ENCODE measurements at places on chromosomes 12 and 14.

- no peak for DNase-seq
Observed at GRCh38 chr12:53191885-53192530, 11.3 kb upstream of the CSAD start.

DNA sequence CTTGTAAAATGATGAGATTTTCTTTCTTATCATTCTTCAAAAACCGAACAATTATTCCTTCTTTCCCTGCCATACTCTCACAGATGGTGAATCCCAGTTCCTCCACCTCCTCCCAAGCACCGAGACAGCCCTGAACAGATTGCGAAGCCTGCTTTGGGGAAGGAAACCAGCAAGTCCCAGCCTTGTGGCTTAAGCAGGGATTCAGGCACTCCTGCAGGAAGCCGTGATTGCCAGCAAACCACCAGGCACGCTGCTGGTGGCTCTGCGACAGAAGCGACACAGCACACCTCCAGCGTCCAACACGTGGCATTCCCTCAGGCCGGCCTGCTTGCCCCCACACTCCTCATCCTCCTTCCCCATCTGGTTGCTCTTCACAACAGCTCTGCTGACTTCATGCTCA is 237.7 kb downstream of the GXYLT1 start:
- DNase-seq: no peak

GRCh38 chr12:15733136-15733535 is 56.1 kb downstream of the EPS8 start:
- no peak for DNase-seq

GRCh38 chr14:103504991-103505565 is 17.6 kb downstream of the CKB start:
- DNase-seq: no peak

DNA sequence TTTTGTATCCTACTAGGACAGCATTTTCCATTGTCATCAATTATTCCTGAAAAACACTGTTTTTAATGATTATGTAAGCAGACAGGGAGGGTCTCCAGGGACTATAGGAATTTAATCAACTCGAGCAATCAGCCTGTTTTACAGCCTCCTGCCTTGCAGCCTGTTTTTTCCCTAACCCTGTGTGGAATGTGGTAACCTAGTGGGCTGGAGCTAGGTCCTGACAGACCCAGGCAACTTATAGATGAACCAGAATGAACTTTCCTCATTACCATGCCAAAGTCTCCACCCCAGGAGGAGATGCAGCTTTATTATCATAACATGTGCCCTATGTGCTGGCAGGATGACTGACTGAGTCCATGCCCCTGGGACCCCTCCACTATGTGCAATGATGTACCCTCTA is 375.1 kb downstream of the BMP4 start:
- no peak for DNase-seq

DNA sequence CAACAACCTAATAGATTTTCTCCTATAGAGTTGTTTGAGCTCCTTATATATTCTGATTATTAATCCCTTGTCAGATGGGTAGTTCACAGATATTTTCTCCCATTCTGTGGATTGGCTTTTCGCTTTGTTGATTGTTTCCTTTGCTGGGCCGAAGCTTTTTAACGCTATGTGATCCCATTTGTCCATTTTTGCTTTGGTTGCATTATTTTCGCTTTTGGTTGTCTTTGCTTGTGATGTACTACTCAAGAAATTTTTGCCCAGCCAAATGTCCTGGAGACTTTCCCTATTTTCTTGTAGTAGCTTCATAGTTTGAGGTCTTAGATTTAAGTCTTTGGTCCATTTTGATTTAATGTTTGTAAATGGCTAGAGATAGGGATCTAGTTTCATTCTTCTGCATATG is 258.4 kb upstream of the FAR2 start:
- DNase-seq: no peak
